Activated T-cell treated with anti-CD3 and anti-CD28 coated beads for 48 hours (primary cell): ENCODE measurements at places on chromosomes 12 and 14.

- DNase-seq: no peak
These were observed 21.8 kb upstream of the C14orf180 start for GRCh38 chr14:104557766-104558165.

GRCh38 chr14:72254202-72254936, 322.1 kb downstream of the RGS6 start:
- DNase-seq: no peak

- no peak for DNase-seq
These were observed 67.9 kb downstream of the FAR2 start for GRCh38 chr12:29216797-29217575.

- no peak for DNase-seq
These were observed 141.6 kb upstream of the AVPR1A start for GRCh38 chr12:63292471-63293221.

DNA sequence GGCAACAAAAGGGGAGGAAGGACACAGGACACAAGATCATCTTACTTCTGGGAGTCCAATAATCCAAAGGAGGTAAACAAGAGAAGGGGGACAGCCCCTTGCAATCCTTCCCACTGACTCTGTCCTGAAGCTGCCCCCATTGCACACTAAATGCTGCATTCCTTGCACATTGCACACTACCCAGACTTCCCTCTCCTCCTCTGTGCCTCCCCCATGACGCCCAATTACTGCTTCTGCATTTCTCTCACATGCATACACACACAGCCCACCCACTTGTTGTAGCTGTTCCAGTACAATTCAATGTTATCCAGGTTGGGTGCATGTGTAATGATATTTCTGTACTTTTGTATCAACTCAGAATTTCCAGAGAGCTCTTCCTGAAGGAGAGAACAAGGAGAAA, 5.5 kb downstream of the NDRG2 start:
- no peak for DNase-seq

DNA sequence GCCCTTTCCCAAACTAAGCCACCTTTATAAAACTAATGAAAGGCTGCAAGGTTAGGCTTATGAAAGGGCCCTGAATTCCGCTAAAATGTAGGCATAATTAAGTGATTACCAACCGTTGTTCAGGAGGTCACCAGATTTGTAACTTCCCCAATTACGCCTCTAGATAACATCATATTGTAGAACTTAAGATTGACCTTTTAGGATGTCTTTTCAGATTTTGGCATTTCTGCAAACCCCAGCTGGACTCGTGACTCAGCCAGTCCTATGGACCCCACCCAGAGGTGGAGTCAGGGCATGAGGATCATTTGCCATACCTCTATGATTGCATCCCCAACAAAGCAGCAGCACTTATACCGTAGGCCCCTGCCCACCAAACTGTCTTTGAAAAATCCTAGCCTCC, 3.7 kb upstream of the LPCAT3 start:
- no peak for DNase-seq

GRCh38 chr14:52988139-52988538, 37.3 kb upstream of the FERMT2 start:
- DNase-seq: no peak

DNA sequence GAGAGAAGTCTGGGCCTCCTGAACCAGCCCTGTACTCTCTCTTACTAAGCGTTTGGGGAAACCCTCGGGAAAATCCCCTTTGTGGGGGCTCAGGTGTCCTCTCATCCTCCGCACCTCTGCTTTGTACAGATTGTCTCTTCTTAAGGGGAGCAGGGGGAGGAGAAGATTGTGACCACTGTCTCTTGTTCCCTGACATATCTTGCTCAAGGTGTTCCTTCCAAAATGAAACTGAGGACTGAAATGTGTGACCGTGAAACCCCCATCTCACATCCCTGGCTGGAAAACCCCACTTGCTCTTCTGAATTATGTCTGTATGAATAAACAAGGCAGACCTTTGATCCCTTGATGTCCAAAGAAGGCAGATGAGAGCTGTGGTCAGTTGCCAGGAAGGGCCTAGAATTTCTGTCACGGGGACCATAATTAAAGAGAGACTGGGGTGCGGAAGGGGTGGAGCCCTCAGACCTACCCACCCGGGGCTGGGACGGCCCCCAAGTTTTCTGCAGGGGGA, 369.8 kb downstream of the AACS start:
- no peak for DNase-seq

GRCh38 chr14:106291626-106292025, 765.2 kb downstream of the TMEM121 start:
- DNase-seq: no peak

DNA sequence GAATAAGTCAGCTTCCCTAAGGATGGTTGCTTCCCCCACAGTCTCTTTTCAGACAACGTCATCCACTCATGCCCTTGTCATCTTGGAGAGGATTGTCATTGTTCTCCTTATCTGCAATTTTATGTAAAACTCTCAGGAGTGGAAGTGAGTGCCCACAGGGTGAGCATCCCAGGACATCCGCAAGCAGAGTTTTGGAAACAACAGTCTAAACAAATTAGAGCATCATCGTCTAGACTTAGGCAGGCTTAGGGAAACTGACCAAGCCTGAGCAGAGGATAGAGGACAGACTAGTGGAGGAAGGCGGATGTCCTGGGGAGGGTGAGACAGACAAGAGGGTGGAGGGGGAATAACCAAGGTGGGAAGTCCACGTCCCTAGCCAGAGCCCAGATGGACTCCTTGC, 63.7 kb upstream of the BDKRB2 start:
- DNase-seq: no peak

DNA sequence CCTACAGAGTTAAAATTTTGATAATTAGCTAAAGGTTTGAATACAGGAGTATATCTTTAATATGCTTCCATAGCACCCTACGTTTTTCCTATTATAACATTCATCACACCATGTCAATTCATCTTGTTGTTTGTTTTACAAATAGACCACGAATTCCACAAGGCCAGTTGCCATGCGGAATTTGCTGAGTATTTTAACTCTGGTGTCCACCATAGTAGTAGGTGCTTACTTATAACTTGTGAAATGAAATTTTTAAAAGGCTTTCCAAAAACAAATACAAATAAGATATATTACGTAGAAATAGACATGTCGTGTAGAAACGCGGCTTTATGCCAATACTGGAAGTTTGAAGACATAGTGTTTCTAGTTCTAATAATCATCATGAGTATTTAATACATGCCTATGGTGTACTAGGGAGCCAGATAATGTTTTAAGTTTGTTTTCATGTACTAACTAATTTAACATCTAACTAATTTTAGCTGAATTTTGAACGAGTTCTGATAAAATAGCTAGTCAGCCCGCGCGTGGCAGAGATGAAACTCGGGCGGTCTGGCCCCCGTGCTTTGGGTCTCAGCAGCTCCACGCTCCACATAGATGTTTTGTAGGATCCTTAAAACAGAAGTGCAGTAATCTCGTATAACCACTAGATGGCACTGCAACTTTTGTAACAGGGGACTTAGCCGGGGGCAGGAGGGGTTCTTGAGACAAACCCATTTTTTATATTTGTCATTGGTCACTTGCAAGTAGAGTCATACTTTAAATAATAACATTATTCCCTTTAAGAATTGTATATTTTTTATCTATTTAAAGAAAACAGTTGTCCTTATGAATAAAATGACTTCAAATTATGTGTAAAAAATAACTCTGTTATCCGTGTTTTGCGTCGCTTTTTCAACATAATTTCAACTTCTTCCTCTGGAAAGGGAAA, 10.2 kb downstream of the CD69 start:
- no peak for DNase-seq

- DNase-seq: no peak
These were observed 127.3 kb downstream of the RFLNA start for GRCh38 chr12:124422142-124422569.

DNA sequence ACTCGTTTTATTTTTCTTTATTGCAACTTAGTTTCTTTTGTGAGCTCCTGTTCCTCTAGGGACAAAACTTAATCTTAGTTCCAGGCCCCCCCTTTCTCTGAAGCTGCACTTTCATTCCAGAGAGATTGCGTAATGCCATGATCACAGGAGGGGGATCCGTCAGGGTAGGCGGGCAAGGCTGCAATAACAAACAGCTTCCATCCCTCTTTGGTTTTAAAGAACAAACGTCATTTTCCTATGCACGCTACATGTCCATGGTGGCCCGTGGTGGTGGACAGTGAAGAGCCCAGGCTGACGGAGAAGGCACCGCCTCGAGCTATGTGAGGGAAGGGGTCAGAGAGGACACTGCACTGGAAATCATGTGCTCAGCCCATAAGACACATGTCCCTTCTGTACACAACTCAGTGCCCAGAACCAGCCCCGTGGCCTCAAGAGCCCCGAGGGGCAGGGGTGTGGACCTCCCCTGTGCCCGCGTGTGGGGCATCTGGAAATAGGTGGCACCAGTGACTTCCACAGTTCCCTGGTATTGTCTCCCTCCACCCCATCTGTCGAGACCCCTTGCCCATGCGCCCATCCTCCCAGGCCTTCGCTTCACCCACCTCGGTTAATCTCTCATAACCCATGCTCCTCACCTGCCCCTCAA, 161.4 kb downstream of the ADGRD1 start:
- DNase-seq: no peak

GRCh38 chr12:539540-540310, 80.0 kb downstream of the B4GALNT3 start:
- DNase-seq: no peak

GRCh38 chr12:101795786-101796185, 35.0 kb downstream of the GNPTAB start:
- DNase-seq: no peak

GRCh38 chr14:72906316-72906715, 12.4 kb upstream of the DPF3 start:
- no peak for DNase-seq

DNA sequence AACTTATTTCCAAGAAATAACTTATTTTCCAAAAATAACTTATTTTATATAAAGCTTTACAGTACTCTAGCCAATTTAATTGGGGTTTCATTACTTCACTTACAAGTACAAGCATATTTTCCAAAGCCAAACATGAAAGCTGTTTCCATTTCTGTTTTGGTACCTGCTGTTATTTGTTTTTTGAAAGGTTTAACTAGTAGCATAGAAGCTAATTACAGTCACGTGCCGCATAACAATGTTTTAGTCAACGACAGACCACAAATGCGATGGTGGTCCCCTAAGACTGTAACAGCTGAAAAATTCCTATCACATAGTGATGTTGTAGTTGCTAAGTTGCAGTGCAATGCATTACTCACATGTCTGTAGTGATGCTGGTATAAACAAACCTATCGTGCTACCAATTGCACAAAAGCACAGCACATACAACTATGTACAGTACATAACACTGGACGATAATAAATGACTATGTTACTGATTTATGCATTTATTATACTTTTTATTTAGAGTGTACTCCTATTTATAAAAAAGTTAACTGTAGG, 21.7 kb downstream of the PTPN21 start:
- DNase-seq: no peak

DNA sequence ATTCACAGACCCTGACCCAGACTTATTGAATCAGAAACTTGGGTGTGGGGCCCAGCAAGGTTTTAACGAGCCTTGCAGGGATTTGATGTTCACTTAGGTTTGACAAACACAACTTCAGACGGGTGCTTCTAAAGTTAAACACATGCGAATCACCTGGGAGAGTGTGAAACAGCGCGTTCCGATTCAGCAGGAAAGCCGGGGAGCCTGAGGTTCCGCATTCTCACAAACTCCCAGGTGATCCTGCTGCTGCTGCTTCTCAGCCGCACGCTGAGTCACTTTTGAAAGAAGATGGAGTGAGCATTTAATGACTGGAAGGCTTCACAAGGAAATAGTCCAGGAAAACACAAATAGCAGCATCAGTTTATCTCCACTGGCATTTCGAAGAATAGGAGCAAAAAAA, 44.2 kb upstream of the DDX11 start:
- DNase-seq: no peak

DNA sequence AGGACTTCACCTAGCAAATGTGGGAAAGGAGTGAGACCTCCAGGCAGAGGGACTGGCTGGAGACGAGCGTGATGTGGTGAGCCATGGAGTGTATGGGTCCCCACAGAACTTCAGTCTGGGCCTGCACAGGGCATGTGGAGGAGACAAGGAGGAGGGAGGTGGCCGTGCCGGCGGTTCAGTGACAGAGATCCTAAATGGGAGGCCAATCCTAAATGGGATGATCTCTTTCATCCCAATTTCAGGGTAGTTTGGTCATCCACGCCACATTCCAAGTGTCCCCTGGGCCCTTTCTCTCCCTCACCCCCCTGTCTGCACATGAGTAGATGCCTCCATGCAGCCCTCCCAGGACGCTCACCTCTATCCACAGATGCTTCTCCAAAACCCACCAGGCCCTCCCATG, 13.2 kb downstream of the SERPINA5 start:
- no peak for DNase-seq

DNA sequence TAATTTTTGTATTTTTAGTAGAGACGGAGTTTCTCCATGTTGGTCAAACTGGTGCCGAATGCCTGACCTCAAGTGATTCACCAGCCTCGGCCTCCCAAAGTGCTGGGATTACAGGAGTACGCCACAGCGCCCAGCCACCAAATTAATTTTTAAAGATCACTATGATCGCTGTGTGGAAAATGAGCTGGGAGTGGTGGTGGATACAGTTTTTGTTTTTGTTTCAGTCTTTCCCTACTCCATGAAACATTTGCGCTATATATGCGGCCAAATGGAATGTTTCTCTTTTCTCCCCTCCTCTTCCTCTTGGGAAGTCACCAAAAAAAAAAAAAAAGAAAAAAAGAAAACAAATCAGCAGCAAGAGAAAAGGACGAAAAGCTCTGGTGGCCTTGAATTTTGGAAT, 20.8 kb upstream of the P2RX4 start:
- no peak for DNase-seq

DNA sequence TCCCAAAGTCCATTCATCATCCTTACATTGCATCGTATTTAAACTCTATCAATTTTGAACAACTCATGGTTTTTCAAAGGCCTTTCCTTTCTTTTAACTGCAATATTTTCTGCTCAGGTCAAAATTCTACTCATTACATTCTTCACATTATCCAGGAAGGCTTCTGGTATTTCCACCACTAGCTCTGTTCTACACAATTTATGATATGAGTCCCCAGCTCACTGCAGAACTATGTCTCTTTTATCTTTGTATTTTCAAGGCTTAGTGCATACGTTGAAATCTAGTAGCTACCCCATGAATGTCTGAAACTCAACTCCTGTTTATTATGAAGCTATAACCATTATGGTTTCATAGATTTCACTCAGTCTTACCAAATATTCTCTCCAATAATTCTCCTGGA, 282.9 kb downstream of the DUSP6 start:
- no peak for DNase-seq

GRCh38 chr12:118377021-118377883, 897 bp downstream of the SUDS3 start:
- no peak for DNase-seq

DNA sequence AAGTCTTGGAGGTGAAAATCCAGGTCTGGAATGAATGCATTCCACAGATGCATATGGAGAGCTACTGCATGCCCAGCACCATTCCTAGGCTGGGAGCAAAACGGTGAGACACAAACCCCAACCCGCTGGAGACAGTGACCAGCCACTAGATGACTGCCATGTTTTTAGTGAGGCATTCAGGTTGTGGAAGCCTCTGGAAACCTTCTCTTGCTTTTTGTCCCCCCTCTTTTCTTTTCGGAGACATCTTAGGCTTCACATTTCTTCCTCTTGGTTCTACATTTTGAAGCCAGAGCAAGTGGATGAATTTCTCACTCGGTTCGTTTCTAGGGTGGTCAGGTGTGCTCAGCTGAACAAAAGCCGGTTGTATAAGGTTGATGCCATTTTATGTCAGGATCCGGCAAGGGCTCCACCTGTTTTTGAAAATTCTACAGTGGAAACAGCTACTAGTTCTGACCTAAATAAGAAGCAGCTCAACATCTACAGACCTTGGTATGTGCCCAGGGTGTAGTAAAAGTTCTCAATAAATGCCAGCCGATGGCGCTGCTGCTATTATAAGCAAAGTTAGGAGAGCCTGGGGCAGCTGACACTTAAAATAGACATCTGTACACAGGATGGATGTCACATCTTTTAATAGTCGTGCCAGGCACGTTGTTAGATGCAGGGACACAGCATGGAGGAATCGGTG, 1.8 kb upstream of the ZNF839 start:
- no peak for DNase-seq
